Mesenchymal stem cell (in vitro differentiated cells and primary cell): ENCODE measurements at places on chromosomes 7 and 10.

- peak overlapping the region; percentile 26 for H3K4me3 ChIP-seq
- DNase-seq = no peak
- no peaks in the 10 kb centered on the region for H3K36me3 ChIP-seq
- peaks cover 4% of the 10 kb centered on the region for H3K4me1 ChIP-seq
Measured at GRCh38 chr10:31656851-31657433, 271.7 kb downstream of the ARHGAP12 start.

GRCh38 chr7:99824091-99824490, 3.7 kb upstream of the CYP3A43 start:
- H3K27ac ChIP-seq = no peak overlapping the region
- DNase-seq = no peak
- no peak overlapping the region for H3K4me3 ChIP-seq
- H3K4me1 ChIP-seq = no peaks in the 10 kb centered on the region
- peaks cover 46% of the 10 kb centered on the region for H3K27me3 ChIP-seq
- H3K36me3 ChIP-seq = no peaks in the 10 kb centered on the region

GRCh38 chr7:110839866-110840265, 251.1 kb upstream of the LRRN3 start:
- no peak overlapping the region for H3K4me3 ChIP-seq
- H3K27me3 ChIP-seq = no peaks in the 10 kb centered on the region
- H3K4me1 ChIP-seq = no peaks in the 10 kb centered on the region
- H3K36me3 ChIP-seq = no peaks in the 10 kb centered on the region
- no peak overlapping the region for H3K27ac ChIP-seq

GRCh38 chr7:132932296-132933071, 149.4 kb downstream of the CHCHD3 start:
- no peaks in the 10 kb centered on the region for H3K36me3 ChIP-seq
- DNase-seq = no peak
- no peaks in the 10 kb centered on the region for H3K4me1 ChIP-seq
- H3K27me3 ChIP-seq = no peaks in the 10 kb centered on the region

DNA sequence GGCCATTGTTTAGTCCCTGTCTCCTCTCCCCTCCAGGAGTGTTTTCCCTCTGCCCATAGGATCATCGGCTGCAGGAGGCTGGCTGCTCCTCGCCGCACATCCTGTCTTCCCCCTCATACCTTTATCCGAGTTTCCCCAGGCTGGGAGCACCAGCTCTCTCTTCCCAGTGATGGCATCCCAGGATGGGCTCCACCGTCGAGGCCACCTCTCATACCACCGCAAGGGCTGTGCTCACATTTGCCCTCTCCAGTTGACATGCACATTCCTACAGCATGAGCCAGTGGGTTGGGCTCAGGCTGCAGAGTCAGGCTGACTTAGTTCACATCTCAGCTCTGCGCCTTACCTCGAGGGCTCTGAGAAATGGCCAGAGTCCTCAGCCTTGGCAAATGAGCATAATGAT, 12.1 kb downstream of the HKDC1 start:
- peaks cover 27% of the 10 kb centered on the region for H3K36me3 ChIP-seq
- DNase-seq = peak; percentile 78
- H3K27ac ChIP-seq = peak overlapping the region; percentile 77
- peaks cover 24% of the 10 kb centered on the region for H3K4me1 ChIP-seq

- H3K27me3 ChIP-seq = no peaks in the 10 kb centered on the region
- H3K4me1 ChIP-seq = no peaks in the 10 kb centered on the region
- H3K27ac ChIP-seq = no peak overlapping the region
- no peaks in the 10 kb centered on the region for H3K36me3 ChIP-seq
- no peak overlapping the region for H3K4me3 ChIP-seq
Measured at GRCh38 chr7:125654076-125654475, 724.5 kb upstream of the POT1 start.

DNA sequence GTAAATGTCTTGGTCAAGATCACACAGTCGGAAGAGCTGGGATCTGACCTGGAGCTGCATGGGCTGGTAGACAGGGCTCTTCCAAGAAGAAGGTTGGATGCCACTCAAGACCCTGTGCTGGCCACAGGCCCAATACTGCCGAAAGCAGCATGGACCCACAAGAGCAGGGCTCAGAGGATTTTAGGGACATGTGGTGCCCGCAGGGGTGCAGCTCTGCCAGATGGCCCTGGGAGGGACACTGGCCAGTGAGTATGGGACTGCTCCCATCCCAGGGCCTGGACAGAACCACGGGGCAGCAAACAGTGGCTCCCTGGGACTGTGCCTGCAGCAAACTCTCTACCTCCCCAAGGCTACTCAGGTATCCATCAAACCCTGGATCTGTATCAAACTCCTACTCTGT, 12.4 kb downstream of the MAT1A start:
- no peak for DNase-seq
- H3K36me3 ChIP-seq = no peaks in the 10 kb centered on the region
- peaks cover 16% of the 10 kb centered on the region for H3K27me3 ChIP-seq
- no peak overlapping the region for H3K27ac ChIP-seq
- H3K4me1 ChIP-seq = no peaks in the 10 kb centered on the region

GRCh38 chr7:64206903-64207302, at the start of gene ZNF735:
Gene ZNF735 (plus strand): TSS chr7:64207203. CDS start chr7:64207203, 0 bp downstream.
- H3K4me3 ChIP-seq = no peak within 1 kb of the TSS
- H3K36me3 ChIP-seq = no peaks in the 10 kb centered on the region
- no peaks in the 10 kb centered on the region for H3K27me3 ChIP-seq
- DNase-seq = no peak

DNA sequence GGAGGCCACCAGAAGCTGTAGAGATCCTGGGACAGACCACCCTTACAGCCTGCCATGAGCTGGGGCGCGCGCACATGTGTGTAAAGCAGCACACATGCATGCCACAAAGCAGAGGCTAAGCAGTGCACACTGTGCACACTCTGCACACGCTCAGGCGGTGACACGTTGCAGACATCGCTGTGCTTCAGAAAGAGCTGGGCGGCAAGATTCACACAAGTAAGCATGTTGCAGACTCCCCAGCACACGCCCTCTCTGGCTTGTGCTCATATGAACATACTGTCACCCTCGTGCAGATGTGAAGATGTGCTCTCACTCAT, 478.9 kb downstream of the DNAJB6 start:
- H3K27ac ChIP-seq = no peak overlapping the region
- no peaks in the 10 kb centered on the region for H3K27me3 ChIP-seq
- no peak overlapping the region for H3K4me3 ChIP-seq
- H3K36me3 ChIP-seq = no peaks in the 10 kb centered on the region
- peaks cover 2% of the 10 kb centered on the region for H3K4me1 ChIP-seq
- no peak for DNase-seq

- no peak for DNase-seq
- H3K27ac ChIP-seq = no peak overlapping the region
- no peaks in the 10 kb centered on the region for H3K4me1 ChIP-seq
- no peaks in the 10 kb centered on the region for H3K27me3 ChIP-seq
- no peaks in the 10 kb centered on the region for H3K36me3 ChIP-seq
Measured at GRCh38 chr10:36712695-36713094, 412.7 kb upstream of the ANKRD30A start.

- no peak for DNase-seq
- no peak overlapping the region for H3K27ac ChIP-seq
- H3K4me1 ChIP-seq = no peaks in the 10 kb centered on the region
- H3K36me3 ChIP-seq = no peaks in the 10 kb centered on the region
- peaks cover 6% of the 10 kb centered on the region for H3K27me3 ChIP-seq
- H3K4me3 ChIP-seq = no peak overlapping the region
Measured at GRCh38 chr10:46264737-46265368, 21.9 kb upstream of the ANTXRL start.

- peaks cover 62% of the 10 kb centered on the region for H3K27me3 ChIP-seq
- no peak overlapping the region for H3K27ac ChIP-seq
- DNase-seq = no peak
- peaks cover 6% of the 10 kb centered on the region for H3K4me1 ChIP-seq
- H3K36me3 ChIP-seq = no peaks in the 10 kb centered on the region
Measured at GRCh38 chr10:43263551-43264343, 3.1 kb downstream of the RASGEF1A start.

DNA sequence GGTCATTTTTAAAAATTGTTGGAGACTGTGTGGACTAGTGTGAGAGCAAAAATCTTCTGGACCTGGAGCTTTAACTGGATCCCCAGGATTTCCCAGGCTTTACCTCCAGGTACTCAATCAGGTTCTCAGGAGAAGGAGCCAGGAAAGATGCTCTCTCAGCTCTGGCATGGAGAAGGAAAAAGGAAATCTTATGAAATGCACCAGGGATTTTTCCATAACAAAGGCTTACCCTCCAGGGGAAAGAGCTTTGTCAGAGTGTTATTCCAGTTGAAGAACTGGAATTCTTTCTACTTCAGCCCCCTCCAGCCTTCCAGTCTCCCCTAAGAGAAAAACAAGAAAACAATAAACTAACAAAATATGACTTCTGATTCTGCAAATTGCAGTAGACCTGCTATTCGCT, 436.7 kb upstream of the ANKRD30A start:
- no peak overlapping the region for H3K4me3 ChIP-seq
- H3K27me3 ChIP-seq = no peaks in the 10 kb centered on the region
- no peak overlapping the region for H3K27ac ChIP-seq
- no peak for DNase-seq
- no peaks in the 10 kb centered on the region for H3K4me1 ChIP-seq
